ENCODE measurements at places on chromosomes 12 and 14.

DNA sequence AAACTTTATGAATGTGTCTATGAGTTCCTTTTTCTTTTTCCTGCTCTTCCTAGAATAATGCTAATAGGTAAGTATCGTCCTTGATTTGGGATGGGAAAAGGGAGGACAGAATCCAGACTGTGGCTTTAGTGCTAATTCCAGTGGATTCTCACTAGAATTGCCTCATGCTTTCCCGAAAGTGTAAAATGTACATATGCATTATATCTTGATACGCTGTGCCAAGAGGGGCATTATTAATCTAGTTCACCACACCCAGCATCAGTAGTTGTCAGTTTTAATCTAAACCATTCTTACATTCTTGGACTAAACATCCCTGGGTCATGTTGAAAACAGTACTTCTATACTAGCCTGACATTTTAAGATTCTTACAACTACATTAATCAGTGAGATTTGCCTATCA lies 49.3 kb downstream of the GCH1 start:
- no peak for DNase-seq

DNA sequence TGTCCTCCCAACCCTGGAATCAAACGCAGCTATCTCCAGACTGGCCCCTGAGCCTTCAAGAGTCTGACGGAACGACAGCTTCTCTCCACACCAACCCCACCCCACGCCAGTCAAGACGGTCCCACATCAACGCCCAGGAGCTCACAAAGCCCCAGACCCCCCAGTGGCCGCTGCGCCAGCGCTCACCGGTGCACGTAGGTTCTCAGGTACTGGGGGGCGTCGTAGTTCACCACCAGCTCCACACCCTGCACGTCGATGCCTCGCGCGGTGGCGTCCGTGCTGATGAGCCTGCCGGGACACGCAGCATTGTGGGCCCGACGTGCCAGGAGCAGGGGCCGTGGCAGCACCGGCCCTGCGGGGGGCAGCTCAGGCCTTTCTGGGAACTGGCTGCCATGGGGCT lies 4.2 kb downstream of the DDX51 start:
- no peak for DNase-seq

DNA sequence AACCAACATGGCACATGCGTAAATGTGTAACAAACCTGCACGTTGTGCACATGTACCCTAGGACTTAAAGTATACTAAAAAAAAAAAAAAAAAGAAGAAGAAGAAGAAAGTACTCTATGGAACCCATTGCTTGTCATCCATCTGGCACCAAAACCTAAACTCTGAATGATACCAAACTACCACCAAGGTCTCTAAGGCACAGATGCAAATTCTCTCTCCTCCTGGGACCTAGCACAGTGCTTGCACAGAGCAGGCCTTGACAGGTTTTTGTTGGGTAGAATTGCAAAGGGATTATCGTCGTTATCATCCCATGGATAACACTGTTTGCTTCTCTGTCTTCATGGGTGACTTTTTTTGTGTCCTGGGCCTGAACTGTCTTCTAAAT lies 13.2 kb upstream of the LGALS3 start:
- DNase-seq, result no peak

DNA sequence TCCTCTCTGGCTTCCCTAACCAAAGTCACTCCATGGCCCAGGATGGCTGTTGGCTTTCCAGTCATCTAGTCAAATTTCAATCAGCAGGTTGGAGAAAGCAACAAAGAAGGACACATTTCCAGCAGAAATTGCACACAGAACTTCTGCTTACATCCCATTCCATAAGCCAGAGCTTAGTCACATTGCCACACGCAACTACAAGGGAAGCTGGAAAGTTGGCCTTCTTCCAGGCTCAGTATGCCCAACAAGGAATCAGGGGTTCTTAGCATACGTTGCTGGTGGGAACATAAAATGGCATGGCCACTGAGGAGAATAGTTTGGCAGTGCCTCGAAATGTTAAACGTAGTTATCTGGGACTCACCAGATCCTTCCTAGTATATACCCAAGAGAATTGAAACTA lies 9.3 kb upstream of the APPL2 start:
- no peak for DNase-seq

DNA sequence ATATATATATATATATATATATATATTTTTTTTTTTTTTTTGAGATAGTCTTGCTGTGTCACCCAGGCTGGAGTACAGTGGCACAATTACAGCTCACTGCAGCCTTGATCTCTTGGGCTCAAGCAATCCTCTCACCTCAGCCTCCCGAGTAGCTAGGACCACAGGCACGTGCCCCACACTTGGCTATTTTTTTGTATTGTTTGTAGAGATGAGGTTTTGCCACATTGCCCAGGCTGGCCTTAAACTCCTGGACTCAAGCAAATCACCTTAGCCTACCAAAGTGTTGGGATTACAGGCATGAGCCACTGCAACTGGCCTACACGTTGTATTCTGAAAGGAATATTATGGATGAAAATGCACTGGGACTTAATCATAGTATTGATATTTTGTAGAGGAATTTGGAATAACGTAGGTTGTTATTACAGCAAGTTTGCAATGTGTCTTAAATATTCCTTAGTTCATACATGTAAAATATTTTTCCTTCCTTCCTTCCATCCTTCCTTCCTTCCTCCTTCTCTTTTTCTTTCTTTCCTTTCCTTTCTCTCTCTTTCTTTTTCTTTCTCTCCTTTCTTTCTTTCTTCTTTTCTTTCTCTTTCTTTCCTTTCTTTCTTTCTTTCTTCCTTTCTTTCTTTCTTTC lies 862 bp downstream of the KLRB1 start:
- DNase-seq, result no peak

DNA sequence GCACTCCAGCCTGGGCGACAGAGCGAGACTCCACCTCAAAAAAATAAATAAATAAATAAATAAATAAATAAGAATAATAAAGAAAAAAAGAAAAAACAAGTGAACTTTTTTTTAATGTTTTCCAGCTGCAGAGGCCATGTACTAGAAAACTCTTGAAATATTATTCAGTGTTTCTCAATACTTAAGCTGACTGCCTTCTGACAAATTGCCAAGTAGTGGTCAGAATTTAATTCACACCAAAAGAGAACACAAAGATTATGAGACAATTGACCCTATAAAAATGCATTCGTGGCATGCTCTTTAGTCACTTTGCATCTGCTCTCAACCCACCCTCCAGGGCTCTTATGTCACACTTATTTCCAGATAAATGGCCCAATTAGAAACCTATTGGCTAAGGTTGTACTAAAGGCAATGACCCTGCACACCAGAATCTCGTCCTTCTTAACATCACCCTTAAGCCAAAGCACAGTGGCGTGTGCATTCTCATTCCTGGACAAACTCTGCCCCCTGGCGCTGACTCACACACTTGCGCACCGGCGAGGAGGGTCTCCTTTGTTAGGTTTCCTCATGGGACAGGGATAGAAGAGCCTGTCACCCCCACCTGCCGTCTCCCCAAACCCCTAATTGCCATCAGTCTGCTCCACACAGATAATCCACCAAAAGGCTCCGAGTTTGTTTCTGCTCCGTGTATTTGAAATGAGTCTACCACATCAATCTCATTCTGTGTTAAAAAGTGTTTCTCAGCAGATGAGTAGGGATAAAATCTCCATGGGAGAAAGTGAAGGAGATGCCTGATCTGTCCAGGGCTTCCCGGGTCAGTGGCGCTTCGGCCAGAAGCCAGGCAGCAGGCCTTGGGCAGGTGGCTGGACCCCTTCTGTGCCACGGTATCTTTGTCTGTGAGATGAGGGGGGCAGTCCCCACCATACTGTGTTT lies 73.1 kb upstream of the CEP83 start:
- peak; percentile 43 for DNase-seq

- DNase-seq, result no peak
These were observed 216.1 kb downstream of the MSRB3 start for GRCh38 chr12:65494537-65494936.

- DNase-seq, result no peak
These were observed 110.5 kb downstream of the TGFB3 start for GRCh38 chr14:75871181-75871880.

DNA sequence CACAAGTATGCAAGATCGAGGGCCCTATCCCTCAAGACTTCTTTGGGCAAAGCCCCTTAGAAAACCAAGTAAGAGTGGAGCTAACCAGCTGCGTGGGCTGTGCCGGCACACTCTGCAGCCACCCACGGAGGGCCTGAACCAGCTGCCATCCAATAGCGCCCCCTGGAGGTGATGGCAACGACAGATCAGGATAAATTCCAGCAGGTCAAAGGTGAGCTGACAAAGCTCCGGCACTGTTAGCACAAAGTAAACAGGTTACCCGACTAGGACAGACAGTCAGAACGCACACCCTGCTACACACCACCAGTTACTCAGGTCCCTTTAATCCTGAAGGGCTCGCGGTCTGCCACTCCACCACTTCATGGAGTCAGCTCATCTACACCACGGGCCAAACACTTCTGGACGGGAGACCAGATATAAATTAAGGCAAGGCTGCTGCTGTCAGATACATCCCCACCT lies 4.9 kb downstream of the ZBTB39 start:
- DNase-seq, result peak; percentile 77

DNA sequence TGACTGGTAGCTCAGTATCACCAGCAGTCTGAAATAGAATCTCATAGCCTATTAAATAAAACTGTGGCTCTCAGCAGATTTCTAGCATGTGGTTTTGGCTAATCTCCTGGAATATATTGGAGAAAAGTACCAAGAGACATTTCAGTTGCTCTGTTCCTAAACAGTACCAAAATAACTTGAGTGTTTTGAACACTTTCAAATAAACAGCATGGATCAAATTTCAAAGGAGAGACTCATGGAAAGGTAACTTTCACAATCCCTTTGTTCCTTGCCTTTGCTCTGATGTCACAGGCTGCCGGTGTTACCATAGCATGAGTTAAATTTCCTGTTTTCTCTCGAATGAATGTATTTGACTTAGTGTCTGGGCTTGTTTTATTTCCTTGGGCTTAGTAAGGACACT lies 3.4 kb downstream of the ARG2 start:
- no peak for DNase-seq

DNA sequence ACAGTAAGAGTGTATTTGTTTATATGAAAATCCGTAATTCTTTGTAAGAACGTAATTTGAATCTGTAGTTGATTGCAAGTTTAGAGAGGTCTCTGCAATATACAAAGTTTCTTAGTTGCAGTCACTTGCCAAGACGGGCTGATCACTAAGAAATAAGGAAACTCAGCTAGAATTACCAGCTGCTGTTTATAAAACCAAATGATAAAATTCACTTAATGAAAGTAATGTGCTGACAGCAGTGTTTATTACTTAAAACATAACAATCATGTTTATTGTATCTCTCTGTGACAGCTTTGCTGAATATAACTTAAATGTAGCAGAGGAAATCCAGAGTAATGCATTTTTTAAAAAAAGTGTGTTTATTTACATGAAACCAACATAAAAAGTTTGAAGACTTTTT lies 31.2 kb downstream of the SRGAP1 start:
- DNase-seq, result no peak

GRCh38 chr14:94474581-94475031 lies 1.4 kb downstream of the SERPINA9 start:
- DNase-seq, result no peak

- no peak for DNase-seq
These were observed 7.0 kb downstream of the DGKA start for GRCh38 chr12:55937981-55938380.

DNA sequence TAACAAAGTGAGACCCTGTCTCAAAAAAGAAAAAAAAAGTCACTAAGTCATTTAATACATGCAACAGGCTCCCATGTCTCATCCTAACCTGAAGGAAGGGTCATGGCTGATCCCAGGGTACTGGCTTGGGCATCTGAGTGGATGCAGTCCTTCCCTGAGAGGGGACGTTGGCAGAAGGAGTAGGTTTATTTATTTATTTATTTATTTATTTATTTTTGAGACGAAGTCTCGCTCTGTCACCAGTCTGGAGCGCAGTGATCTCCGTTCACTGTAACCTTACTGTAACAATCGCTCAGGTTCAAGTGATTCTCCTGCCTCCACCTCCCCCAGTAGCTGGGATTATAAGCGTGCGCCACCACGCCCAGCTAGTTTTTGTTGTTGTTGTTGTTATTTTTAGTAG lies 7.2 kb upstream of the CALCOCO1 start:
- no peak for DNase-seq

DNA sequence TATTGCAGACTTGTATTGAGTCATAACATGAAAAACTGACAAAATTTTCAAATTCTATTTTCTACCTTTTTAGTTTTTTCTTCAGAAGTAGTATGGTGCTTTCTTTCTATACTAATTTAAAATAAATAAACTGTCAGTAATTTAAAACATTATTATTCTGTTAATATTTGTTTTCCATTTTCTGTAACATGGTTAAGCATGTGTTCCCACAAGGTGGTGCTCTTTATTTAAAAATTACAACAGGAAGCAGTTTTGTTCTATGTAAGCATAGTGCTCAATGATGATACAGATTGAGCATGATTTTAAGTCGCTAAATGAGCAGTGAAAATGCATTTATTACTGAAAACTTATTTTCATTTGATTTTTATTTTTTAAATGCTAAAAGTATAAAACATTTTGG lies 114.6 kb downstream of the PPFIA2 start:
- DNase-seq, result peak; percentile 21

GRCh38 chr12:41234692-41235091 lies 46.6 kb downstream of the PDZRN4 start:
- DNase-seq, result no peak

- no peak for DNase-seq
These were observed 1.7 kb downstream of the PLEK2 start for GRCh38 chr14:67410313-67410712.

GRCh38 chr12:67541625-67541991 lies 106.9 kb upstream of the DYRK2 start:
- no peak for DNase-seq

GRCh38 chr14:28542040-28542439 lies 224.5 kb upstream of the FOXG1 start:
- DNase-seq, result no peak

DNA sequence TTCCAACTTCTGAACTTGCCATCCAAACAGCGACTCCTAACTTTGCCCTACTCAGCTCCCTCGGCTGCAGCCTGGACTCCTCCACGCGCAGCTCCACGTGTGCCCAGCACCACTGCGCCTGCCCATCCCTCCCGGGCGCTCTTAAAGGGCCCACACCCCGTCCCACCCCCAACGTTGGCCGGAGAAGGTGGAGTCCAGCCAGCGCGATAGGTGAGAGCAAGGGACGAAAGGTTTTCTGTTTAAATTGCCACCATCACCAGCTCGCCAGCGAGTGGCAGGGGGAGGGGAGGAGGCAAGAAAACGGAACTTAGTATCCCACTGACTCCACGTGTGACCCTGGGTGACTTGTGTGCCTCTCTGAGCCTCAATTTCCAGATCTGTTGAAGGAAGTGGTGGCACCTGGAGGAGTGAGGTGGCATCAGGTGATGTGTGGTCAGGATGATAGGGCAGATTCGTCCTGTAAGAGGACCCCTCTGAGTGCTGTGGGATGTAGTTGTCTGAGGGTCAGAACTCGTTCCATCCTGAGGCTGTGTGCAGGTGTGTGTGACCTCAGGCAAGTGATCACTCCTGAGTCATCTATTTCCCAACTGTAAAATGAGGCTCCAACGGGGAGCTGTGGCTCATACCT lies 59.7 kb downstream of the TRPV4 start:
- no peak for DNase-seq

- no peak for DNase-seq
These were observed 8.0 kb downstream of the RBMS2 start for GRCh38 chr12:56529656-56530055.

GRCh38 chr12:1890119-1890703 lies 28.2 kb downstream of the CACNA2D4 start:
- no peak for DNase-seq

GRCh38 chr14:94135476-94135875 lies 6.1 kb upstream of the IFI27L2 start:
- no peak for DNase-seq
